ENCODE measurements at places on chromosomes 5 and 9.

GRCh38 chr9:89662718-89663613, 58.2 kb downstream of the GADD45G start:
- no peak for DNase-seq

DNA sequence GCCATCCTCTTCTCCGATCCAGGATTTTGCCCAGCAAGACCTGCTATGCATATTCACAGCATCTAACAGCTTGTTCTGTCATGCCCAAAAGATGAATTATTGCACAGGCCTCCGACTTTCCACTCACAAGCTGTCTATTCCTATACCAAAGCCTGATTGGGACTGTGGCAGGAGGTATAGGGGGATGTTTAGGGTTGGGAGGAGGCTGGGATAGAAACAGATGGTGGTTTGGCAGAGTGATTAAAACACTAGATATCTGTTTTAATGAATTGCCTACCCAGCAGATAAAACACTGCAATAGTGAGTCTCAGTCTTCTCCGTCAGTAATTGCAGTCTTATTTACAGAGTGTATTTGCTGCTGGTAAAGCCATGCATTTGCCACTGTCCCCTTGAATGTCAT, 215.3 kb downstream of the TLR4 start:
- DNase-seq, result no peak

GRCh38 chr9:71352837-71353236, 231.4 kb upstream of the TRPM3 start:
- no peak for DNase-seq

- peak; percentile 62 for DNase-seq
Measured at GRCh38 chr9:97980918-97981845, 2.0 kb upstream of the ANP32B start.

GRCh38 chr5:174900240-174900865, 176.0 kb downstream of the MSX2 start:
- no peak for DNase-seq

DNA sequence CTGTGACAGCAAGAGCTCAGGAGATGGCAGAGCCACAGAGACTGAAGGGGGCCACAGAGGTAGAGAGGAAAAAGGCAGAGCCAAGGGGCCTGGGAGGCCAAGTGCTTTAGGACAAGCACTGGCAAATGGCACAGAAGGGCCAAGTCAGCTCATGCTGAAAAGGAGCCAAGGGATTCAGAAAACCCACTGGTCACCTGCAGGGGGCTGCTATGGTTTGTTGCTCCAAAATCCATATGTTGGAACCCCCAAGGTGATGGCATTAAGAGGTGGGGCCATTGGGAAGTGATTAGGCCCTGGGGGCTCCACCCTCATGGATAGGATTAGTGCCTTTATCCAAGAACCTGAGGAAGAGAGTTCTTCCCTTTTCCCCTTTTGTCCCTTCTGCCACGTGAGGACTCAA, 165.4 kb downstream of the ARSB start:
- no peak for DNase-seq

- peak; percentile 25 for DNase-seq
Measured at GRCh38 chr9:83199240-83199639, 136.3 kb upstream of the RASEF start.

DNA sequence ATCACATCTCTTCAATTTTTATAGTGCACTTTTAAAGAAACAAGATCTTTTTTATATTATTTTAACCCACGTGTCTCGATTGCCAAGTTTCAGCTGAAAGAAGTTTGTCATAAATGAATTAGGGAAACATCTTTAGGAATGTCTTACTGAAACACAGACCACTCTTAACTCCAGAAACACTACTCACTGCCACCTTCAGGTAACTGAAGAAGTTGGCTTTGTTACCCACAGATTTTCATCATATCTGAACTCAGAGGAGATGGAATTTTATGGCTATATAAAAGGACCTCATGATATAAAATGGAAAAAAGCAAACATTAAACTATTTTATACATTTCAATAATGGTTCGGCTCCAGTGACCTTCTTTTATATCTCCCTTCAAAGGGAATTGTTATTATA, 158.0 kb downstream of the SEMA5A start:
- DNase-seq, result no peak

- DNase-seq, result peak; percentile 94
Measured at GRCh38 chr5:139698490-139699146, 50.5 kb downstream of the CXXC5 start.

DNA sequence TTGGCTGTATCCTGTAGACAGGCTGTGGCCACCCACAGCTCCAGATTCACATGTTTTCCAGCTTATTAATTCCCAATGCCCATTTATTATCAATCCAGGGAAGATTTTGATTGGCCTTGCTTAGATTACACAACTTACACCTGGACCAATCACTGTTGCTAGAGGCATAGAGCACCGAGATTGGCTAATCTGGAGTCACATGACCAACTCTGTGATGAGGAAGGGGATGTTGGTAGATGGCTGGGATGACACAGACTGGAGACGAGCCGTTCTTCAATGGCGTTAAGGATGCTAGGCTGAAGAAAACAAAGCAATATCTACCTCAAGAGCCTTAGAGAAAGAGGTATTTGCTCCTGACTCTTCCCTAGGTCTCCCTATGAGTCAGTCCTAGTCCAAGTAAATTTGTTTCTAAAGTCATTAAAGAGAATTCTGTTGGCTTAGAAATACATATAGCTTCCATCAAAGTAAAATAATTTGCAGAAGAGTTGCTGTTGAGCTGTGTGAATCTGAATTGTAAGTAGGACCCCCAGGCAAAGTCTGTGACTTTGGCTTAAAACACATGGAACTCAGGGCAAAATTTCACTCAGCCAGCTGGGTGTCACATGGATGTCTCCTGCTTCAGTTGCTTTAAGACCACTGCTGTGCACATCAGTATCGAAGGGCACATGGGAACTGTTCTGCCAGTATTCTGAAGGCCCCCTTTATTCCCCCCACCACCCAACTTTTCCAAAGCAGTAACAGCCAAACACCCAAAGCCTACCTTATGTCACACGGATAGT, 326.4 kb upstream of the KLF4 start:
- DNase-seq, result no peak

DNA sequence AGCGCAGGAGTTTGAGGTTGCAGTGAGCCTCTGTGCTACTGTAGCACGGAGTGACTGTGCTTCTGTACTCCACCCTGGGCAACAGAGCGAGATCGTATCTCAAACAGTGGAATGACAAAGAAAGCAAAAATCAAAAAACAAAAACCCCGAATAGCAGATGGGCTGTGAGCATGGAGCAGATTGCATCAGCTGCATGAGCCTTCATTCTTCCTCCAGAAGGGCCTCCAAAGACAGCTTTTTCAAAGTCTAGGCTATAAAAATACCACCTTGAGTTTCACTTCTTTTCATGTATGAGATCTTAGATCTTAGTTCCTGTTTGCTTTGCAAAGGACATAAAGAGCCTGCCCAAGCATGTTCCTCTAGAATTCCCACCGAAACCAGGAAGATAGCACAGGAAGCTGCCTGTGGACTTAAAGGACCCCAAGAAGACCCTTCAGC, 15.0 kb upstream of the HSPB3 start:
- DNase-seq, result no peak

DNA sequence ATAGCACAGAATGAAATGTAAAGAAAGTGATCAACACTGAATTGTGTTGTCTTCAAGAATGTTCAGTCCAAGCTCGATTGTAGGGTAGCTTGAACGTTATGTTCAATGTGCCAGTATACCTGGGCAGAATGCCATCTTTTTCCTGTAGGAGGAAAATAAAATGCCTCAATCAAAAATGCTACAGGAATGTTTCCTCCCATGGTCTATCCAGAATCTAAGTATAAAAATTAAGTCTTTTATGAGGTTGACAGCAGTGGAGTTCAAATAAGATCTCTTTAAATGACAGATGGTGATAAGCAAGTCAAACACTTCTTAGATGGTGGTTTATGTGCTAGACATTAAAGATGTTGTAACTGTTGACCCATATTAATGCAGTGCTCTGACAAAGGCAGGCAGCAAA, 488.6 kb downstream of the CSNK1G3 start:
- no peak for DNase-seq

DNA sequence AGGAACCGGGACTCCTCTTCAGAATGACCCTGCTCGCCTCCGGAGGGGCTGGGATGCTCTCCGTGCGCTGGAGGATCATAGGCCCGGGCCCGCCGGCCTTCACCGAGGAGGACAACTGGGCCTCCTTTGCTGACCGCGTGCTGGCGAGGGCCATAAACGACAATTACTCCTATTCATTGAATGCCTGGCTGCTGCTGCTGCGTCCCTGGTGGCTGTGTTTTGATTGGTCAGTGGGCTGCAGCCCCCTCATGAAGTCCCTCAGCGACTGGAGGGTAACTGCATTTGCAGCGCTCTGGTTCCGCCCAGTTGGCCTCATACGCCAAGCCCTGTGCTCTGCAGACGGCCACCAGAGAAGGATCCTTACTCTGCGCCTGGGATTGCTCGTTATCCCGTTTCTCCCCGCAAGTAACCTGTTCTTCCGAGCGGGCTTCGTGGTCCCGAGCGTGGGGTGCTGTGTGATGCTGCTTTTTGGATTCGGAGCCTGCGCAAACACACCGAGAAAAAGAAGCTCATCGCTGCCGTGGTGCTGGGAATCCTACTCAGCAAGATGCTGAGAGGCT, 16.6 kb downstream of the OR2V1 start:
- DNase-seq, result peak; percentile 31

DNA sequence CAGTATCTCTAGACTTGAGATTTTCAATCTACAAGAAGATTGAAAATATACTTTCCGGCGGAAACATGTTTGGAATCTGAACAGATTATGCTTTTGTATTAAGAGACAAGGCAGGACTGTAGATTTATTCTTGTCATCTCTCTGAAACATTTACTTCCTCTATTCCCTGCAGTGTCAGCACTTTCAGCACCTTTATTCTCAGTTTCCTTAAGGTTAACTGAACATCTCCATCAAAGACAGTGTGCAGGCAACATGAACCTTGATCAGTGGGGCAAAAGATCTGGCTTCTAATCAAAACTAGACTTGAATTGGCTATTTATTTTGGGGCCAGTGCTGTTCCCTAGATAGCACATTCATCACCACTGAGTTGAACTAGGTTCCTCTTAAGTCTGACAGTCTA, 129.9 kb upstream of the HCN1 start:
- no peak for DNase-seq

GRCh38 chr5:56481428-56482357, 248.6 kb upstream of the ANKRD55 start:
- peak; percentile 69 for DNase-seq

DNA sequence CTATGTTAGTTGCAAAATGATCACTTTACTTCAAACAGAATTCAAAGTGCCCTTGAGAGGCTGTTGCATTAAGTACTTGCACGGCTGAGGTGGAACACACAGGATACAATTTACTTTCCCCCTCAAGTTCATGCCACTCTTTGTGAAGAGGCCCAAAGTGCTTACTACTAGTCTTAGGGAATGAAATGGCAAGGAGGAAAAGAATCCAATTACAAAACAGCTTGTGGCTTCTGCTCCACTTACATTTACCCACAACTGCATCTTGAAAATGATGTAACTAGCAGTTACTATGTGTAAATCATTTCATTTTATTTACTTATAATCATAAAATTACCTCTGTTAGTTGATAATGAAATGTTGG, 14.6 kb downstream of the FOXD1 start:
- no peak for DNase-seq

DNA sequence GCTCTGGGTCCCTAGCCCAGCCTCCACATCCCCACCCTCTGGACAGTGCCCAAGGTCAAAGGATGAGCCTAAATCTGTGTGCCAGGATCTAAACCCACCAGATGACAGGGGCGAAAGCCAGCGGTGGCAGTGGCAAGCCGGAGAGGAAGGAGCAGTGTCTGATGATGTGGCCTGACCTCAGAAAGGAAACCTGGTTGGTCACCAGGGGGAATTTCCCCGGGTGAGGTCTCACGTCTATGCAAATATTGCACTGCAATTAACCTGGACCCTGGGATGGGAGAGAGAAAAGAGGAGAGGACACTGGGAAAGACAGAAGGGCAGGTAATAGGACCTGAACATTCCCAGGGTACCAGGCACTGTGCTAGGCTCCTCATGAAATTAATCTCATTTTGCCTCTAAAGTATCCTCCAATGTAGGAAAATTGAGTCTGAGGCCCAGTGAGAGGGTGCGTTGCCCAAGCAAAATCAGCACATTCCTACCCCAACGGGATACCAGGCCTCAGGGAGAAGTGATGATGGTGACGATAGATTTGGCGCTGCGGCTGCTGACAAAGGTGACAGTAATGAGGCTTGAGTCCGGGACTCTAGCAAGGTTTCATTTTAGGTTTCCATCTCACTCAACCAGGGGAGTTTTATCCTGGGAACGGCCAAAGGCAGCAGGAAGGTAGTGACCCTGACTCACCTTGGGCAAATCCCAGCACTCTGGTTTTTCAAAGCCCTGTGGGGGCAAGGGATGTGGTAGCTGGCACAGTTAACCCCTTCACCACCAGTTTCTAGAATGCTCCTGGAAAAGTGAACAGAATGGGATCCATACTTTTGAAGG, 13.4 kb upstream of the TNIP1 start:
- no peak for DNase-seq

DNA sequence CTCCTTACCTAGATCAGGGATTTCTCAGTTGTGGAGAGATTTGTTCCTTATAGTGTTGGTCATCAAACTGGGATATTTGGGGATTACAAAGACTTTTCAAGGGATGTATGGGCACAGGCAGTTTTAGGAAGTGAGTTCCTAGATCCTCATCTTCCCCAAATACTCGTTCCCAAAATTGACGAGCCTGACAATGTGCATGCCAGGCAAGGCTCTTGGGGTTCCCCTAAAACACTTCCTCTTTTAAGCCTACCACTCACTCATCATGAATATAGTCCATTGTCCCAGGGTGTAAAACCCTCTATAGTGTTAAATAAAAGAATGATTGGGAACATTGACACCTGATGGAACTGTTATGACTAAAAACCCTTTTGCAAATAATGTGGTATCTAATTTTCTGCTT, 26.4 kb downstream of the PDCD1LG2 start:
- DNase-seq, result no peak

GRCh38 chr5:154444556-154445421, 1.0 kb upstream of the SAP30L start:
- DNase-seq, result no peak

- DNase-seq, result no peak
Measured at GRCh38 chr5:108372369-108372768, 9.5 kb downstream of the FBXL17 start.

- DNase-seq, result no peak
Measured at GRCh38 chr9:127858041-127858512, 3.6 kb upstream of the ENG start.

GRCh38 chr5:77204967-77205366, 5.5 kb upstream of the PDE8B start:
- no peak for DNase-seq

- peak; percentile 80 for DNase-seq
Measured at GRCh38 chr5:81751836-81752643, 1.1 kb upstream of the SSBP2 start.

DNA sequence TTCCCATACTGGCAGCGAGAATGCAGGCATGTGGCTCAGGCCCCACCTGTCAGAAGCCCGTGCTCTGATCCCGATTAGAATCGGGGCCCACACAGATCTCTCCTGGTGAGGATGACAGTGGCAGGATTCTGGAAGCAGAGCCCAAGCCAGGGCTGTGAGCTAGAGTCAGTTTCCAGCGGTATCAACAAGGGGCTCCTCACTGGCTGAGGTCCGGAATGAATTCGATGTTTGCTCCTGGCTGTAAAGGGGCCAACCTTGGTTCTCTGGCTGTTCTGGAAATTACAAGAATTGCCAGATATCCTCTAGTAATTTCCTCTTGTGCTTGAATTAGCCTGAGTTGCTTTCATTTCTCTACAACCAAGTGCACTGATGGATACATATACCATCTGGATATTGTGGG, 129.1 kb upstream of the SPRY4 start:
- peak; percentile 2 for DNase-seq
